ENCODE measurements at places on chromosomes 3 and 15.
A peak's percentile ranks its signal among the peaks of the same experiment; 100 is the strongest.

DNA sequence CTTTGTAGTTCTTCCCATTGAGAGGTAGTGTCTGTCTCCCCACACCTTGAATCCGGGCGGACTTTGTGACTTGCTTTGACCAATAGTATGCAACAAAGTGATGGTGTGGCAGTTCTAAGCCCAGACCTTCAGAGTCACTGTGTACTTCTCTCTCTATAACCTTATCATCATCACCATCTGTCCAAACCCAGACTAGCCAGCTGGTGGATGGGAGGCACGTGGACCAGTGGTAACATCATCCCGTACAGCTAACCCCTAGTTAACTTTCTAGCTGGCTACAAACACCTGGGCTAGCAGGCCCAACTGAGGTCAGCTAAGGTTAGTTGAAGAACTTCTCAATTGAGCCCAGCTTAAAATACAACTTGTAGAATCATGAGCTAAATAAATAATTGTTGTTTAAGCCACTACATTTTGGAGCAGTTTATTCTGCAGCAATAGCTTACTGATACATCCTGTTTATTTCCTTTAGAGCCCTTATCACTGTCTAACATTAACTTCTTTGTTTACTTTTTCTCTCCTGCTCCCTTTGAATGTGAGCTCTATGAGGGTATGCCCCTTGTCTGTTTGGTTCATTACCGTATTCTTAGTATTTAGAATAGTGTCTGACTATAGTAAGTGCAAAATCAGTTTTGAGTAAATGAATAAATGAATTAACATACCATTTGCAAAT, 11.5 kb upstream of the CCR9 start:
- DNase-seq, result peak; percentile 64

DNA sequence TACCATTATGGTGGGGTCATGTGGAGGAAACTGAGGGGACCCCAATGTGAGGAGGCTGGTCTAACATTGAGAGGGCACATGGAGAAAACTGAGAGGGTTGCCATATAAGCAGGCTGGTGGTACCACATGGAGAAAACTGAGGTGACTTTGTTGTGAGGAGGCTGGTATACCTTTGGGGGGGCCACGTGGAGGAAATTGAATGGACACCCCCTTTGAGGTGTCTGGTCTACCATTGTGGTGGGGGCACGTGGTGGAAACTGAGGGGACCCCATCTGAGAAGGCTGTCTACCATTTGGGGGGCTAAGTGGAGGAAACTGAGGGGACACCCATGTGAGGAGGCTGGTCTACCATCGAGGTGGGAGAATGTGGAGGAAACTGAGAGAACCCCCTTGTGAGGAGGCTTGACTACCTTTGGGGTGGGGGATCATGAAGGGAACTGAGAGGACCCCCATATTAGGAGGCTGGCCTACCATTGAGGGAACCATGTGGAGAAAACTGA, 163.8 kb downstream of the FBLN2 start:
- DNase-seq, result no peak

GRCh38 chr3:55746808-55747413, 259.8 kb upstream of the WNT5A start:
- no peak for DNase-seq

DNA sequence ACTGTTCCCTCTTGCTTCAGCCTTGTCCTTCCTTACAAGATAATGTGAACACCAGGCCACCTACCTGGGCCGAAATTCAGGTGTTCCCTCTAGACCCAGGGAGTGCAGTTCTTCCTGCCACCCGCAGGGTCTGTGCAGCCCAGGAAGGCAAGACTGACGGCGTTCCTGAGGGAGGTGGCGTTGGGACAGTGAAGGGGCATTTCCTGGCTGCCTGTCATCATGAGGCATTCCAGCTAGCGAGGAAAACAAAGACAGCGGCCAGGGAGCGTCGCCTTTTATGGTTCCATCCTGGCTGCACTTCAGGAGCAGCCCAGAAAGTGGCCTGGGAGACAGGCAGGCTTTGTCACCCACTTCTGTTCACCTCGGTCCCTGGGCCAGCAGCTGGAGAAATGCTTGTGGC, 84.8 kb upstream of the WNT5A start:
- DNase-seq, result no peak

DNA sequence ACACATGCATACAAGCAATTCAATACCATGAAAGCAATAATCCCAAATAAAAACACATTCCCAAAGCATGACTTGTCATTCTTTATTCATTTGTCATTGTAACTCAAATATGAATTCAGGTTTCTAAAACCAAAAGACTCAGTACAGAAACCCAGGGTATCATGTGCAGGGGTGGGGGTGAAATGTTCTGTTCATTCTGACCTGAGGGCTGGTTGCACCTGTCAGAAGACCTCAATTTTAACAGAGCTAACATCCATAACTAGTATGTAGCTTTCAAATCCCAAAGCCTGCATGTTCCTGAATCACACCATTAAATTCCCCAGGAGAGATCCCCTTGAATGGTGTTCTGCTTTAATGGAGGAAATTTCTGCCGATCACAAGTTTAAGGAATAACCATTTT, 738.7 kb downstream of the MCTP2 start:
- no peak for DNase-seq

- no peak for DNase-seq
Observed at GRCh38 chr3:195154793-195155535, 116.0 kb downstream of the XXYLT1 start.

DNA sequence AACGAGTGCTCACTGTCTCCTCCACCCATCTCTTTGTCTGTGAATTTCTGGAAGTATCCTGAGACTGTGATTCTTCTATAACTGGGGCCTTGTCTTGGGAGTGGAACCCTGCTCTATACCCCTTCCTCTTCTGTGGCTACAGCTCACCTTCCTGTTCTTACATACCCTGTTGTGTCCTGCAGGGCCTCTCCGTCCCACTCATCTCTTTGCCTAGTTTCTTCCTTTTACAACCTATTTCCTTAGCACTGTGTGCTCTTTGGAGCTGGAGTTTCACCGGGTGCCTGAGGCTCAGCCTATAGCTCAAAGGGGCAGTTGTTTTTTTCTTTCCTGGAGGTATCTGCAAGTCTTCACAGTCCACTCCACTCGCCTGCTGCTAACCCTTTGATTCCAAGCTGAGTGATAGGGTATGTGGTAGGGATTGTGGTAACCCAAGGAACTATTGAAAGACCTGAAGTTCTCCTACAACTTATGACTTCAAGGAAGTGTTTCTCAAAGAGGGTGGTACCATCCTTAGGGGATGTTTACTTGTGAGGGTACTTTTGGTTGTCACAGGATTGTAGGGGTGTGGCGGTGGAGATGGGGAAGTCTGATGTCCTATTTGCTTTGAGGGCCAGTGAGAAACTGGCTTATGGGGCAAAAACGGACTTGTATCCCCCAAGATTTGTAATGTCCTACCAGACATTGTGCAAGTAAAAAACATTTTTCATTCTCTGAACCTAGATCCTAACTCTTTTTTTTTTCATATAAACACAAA, 66.6 kb upstream of the ARL8B start:
- no peak for DNase-seq

DNA sequence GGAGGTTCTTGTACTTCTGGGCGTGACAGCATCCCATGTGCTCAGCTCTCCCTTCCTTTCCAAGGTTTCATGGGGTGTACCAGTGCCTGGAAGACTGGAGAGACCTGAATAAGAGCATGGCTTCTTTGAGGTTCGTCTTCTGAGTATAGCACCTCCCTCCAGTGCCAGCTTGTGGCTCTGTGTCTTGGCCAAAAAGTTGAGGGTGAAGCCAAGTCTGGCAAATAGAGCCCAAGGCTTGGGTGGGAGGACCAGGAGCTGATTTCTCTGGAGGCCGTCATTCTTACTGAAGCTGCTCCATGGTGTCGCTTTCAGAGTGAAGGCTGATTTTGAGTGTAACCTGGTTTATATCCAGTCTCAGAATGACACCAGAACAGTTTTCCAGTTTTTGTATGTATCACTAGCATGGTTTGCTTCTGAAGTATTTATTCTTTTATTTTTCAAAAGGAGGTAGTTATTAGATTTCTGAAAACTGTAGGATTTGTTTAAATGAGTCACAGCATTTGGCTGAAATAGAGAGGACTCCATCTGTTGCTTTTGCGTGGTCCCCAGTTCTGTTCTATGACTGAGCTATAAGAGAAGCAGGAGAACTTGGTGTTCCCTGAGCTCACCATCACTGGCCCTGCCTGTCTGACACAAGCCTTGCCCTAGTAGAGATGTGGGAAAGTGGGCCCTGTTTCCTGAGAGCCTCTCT, 47.2 kb downstream of the BSN start:
- no peak for DNase-seq

DNA sequence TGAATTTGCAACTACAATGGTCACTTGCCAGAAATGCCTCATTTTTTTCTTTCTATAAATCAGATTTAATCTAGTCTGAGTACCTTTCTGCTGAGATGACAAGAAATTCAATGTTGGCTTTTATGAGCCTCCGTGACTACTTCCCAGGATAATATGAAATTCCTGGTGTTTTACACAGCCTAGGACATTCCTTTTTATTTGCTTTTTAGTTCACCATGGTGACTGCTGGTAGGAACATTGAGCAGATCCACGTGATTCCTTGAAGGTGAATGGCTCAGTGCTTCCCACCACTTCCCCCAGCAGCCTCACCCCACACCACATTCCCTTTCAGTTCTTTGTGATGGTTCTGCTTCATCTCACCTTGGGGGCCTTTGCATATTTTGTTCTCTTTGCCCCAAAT, 4.3 kb upstream of the NPTN start:
- no peak for DNase-seq

DNA sequence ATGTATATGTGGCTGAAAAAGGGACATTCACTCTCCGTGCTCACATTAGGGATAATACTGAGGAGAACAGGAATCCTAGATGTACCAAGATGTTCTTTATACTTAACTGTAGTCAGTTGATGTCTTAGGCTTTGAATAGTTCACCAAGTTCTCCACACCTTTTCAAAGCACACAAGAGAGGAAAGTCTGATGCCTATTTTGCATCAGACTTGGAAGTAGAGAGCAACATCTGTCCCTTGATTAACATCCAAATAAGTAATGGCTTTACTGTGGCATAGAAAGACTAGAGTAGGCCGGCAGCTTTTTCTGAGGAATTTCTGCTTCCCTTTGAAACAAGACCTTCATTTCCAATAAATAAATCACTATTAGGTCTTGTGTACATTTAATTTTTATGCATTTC, 34.0 kb downstream of the PIGB start:
- no peak for DNase-seq

DNA sequence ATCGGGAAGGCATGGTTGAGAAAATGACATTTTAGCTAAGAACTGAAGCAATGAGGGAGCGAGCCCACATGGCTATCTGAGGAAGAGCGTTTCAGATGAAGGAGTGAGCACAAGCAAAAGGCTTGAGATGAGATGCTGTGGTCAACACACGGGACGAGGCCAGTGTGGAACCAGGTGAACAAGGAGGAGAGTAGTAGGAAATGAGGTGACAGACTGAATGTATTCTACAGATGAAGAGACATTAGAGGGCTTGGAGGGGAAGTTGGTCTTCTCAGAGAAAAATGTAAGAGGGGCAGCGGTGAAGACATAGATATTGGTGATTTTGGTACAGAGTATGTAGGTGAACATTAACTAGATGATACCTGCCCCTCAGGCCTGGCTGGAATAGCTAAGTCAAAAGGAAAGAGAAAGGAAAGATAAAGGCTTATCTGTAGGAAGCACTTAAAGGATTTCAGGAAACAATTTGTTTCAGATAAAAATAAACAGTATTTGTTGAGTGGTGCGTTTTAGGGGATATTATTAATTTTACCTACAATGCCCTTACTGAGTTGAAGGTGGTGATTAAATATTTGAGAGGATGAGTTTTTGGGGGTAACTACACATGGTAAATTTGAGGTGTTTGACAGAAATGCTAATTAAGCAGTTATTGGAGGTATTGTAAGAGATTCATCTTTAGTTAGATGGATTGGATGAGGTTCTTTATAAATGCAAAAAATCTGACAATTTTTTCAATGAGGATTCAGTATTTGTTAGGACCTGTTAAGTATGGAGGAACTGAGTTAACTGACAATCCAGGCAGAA, 57.0 kb downstream of the SLTM start:
- no peak for DNase-seq
